SW480 (cell line): ENCODE measurements at places on chromosomes 7 and 10.

- peak; percentile 37 for DNase-seq
Observed at GRCh38 chr7:33261585-33261984, 132.2 kb downstream of the BBS9 start.

GRCh38 chr7:23353172-23353571 is 54.0 kb downstream of the MALSU1 start:
- no peak for DNase-seq

DNA sequence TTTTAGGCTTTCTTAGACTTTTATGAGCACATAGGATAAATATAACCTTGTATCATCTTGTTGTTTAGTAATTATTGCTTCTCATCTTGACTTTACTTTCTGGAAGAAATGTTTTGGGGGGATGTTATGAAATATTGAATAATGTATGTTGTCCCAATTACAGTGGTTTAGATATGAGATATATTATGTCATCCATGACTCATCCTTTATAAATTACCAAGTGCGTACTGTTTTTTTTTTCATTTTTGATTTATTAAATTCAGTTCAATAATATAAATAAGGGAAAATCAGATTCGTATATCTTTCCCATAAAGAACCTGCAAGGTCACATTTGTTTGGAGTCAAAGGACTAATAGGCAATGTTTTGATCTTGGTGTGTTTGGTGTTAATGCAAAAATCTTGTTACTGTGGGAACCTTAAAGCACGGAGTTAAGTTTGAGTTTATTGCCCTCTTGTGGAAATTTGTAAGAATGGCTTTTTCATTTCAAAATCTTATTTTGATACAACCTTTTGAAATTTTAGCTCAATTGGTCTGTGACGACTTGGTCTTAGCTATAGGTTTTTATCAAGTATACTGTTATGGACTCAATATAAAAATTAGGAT is 108.6 kb downstream of the SRI start:
- peak; percentile 65 for DNase-seq

- DNase-seq: no peak
Observed at GRCh38 chr10:59970396-59971368, 64.3 kb upstream of the CCDC6 start.

DNA sequence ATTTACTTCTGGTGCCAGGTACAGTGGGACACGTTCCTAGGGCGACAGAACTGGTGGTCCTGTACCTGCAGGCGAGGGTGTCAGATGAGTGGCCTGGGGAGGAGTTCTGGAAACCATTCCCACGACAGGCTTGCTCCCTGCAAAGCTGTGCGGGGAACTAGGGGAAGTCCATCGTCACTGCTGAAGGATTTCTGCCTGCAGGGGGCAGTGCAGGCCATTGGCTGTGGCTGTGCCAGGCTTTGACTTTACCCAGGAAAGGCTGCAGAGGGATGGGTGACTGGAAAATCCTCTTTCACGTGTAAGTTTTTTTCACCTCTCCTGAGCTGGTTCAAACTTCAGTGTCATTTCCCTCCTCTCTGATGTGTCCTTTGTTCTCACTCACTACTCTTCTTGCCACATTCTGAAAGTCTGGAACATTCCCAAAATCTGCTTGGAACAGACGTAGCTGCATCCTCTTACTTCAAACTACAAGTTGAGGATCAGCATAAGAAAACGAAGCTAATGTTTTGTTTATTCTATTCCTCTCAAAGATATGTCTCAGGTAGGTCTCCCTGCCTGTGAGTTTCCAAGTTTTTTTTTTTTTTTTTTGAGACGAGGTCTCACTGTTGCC is 126.5 kb downstream of the SH2D4B start:
- DNase-seq: peak; percentile 55

- DNase-seq: no peak
Observed at GRCh38 chr7:28570113-28570969, 158.0 kb downstream of the CREB5 start.
